ENCODE measurements at places on chromosomes 6 and 20.

DNA sequence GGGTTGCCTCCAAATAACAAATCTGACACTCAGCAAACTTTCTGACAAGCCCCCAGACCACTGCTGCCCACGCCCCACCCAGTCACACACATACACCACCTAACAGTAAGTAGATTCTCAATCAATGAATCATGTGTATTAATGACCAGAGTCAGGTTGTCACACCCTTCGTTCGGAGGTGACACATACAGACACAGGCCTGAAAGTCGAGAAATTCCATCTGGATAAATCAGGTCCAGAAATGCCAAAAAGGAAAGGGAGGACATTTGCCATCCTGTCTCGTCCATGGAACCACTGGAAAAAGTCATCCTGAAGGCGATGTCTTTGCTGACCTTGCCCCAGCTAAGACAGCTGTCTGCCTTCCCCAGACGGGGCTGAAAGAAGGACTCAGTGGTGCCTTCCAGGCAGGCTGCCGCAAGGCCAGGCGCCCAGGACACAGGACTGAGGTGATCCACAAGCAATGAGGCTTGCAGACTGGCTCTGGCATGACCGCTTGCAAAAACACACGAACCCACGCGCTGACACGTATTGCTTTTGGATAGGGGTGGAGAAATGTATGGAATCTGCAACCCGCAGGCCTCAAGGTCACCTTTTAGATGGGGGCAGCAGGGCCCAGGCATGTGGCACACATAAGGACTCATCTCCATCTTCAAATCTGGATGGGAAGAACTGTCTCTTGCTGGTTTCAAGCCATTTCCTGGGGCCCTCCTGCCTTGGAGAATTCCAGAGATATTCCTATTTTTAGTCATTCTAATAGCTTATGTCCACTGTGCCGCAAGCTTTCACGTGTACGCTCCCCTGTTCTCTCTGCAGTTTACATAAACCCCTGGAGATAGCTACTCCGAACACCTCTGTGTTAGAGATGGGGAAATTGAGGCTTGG is 9.0 kb downstream of the NFATC2 start:
- no peak for DNase-seq

- no peak for DNase-seq
Measured at GRCh38 chr6:89828988-89829471, 650 bp upstream of the CASP8AP2 start.

DNA sequence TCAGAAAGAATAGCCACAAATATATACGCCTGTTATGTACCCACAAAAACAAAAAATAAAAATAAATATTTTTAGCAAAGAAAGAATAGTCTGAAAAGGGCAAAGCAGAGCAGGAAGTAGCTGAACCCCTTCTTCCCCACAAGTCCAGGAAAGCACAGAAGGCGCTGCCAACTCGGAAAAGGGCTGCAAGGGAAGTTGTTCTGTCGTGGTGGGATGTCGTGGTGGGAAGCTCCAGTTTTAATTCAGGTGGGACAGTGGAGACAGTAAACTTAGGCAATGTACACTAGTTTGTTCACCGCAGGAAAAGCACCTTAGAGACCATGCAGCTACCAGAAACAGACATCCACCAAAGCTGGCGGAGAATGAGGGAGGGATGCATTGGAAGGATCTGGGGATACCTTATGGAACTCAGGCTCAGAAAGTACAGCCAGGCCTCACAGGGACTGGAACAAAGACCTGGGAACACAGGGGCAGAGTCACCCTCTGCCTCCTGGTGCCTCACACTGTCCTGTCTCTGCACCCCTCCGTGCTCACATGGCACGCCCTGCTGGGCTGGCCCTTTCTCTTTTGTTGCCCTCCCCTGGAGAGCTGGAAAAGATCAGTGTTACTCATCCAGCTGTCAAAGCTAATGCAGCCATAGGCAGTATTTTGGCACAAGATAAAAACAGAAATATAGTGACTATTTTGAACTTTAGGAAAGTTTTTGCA is 3.3 kb upstream of the APMAP start:
- DNase-seq, result no peak

DNA sequence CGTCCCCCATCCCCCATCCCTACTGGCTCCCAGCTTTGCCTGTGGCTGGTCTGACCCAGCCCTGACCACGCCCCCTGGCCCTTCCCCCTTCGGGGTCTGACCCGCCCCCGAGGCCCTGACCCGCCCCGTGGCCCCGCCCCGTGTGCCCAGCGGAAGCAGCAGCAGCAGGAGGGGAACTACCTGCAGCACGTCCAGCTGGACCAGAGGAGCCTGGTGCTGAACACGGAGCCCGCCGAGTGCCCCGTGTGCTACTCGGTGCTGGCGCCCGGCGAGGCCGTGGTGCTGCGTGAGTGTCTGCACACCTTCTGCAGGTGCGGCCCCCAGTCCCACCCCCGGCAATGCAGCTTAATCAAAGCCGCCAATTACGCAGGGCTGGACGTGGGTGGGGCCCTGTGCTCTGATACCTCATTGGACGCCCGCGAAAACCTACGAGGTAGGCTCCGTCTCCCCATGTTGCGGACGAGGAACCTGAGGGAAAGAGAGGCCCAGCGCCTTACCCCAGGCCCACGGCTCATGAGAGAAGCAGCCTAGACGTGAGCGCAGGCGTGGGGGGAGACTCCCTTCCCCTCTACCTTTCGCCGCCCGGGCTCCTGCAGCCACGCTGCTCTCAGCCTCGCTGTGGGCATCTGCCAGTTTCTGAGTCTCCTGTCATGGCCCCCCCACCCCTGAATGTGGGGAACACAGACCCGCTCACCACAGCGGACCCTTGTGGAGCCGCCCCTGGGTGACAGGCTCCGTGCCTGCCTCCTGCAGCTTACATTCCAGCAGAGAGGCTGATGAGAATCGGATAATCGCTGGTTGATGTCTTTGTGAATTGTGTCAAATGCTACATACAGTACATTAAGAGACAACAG is 12.8 kb downstream of the RBCK1 start:
- DNase-seq, result no peak

GRCh38 chr6:165636402-165637048 is 26.5 kb downstream of the PDE10A start:
- DNase-seq, result no peak

GRCh38 chr6:117329926-117330325 is 64.6 kb downstream of the VGLL2 start:
- DNase-seq, result no peak

DNA sequence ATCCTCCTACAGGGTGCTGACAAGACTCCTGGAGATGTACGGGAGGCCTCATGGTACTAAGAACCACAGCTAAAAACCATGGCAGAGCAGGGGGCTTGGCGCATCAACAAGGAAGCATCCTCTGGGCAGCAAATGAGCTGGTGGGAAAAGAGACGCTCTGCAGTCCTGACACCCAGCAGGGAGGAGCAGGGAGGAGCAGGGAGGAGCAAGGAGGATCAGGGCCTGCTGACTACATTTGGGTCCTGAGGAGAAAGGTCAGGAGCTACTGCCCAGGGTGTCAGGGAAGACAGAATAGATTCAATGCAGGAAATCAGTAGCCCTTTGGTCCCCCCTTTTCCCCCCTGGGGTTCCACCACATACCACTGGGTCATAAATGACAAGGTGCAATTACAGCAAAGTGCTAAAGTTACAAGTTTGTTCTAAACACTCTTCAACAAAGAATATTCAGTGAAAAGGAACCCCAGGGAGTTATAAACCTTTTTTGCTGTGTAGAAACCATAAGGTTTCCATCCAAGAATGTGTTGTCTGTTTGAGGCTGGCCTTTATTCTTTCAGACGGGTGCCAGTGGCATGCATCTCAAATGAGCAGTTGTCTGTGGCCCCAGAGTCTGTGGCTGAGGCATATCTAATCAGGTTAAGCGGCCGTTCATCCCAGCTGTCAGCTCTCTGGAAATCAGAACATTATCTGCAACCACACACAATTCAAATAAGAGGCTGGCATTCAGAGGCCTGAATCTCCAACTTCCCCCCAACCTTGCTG is 325.0 kb downstream of the CDC5L start:
- DNase-seq, result no peak
